NCI-H2081 treated with DMSO at 0.1 percent for 48 hours (cell line): ENCODE measurements at places on chromosomes 12 and 14.

- DNase-seq = no peak
Observed at GRCh38 chr14:93564918-93565317, 134.2 kb downstream of the UNC79 start.

DNA sequence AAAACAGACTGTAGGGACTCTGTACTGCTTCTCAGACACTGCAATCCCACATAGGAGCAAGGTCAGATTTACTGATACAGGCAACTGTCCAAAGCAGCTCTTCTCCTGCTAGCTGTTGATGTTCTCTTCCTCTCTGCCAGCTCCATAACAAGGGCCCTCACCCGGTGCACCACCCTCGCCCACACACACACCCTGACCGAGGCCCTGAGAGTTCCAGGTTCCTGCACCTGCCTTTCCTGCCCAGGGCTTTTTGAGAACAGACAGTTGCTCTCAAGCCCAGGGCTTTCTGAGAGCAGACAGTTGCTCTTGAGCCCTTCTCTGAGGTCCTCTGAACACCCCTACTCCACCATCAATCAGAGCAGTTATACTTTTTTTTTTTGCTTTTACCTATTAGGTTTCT, 233.8 kb upstream of the GARIN6 start:
- no peak for DNase-seq

- DNase-seq = no peak
Observed at GRCh38 chr12:42791399-42791798, 201.9 kb upstream of the PRICKLE1 start.

GRCh38 chr14:96249029-96249428, 7.0 kb upstream of the BDKRB1 start:
- no peak for DNase-seq

GRCh38 chr12:7107636-7108002, 1.4 kb downstream of the C1RL start:
- no peak for DNase-seq
